Stomach (tissue), 19 donors: ENCODE measurements at places on chromosomes 4 and X. TPM values are rescaled to one million over a fixed set of nuclear protein-coding genes. Genes with fewer than 3 reads are reported as not detected.

Gene MAGEA2
- total RNA-seq = not detected

DNA sequence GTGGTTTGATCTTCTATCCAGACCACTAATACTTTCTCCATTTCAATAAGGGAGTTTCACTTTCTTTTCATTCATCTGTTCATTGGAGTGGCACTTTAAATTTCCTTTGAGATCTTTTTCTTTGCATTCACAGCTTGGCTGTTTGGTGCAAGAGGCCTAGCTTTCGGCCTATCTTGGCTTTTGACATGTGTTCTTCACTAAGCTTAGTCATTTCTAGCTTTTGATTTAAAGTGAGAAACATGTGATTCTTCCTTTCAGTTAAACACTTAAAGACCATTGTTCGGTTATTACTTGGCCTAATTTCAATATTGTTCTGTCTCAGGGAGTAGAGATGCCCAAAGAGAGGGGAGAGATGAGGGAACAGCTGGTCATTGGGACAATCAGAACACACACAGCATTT lies 24.3 kb downstream of the CXCL13 start:
- DNase-seq = no peak

DNA sequence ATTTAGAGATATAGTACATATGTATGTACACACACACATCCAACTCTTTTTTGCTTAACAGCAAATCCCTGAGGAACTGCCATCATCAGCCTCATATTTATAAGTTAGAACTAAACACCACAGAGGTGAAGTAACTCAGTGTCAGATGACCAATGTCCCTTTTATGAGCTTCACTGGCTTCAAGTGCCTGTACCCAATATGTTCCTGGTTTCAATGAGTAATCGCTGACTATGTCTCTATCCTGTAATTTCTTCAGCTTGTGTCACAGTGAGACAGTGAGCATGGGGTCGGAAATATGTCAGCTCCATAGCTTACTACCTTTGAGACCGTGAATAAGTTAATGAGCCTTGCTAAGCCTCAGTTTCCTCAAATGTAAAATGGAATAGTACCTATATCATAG lies 136.2 kb upstream of the RASGEF1B start:
- DNase-seq = no peak

- DNase-seq = no peak
Measured at GRCh38 chrX:16604337-16604736, 45.6 kb upstream of the S100G start.

- DNase-seq = no peak
Measured at GRCh38 chrX:134752981-134753717, 94.9 kb upstream of the PLAC1 start.

GRCh38 chr4:48255959-48256342 lies 13.7 kb downstream of the TEC start:
- DNase-seq = no peak

GRCh38 chrX:68725756-68726365 lies 78.4 kb downstream of the STARD8 start:
- DNase-seq = no peak

- no peak for DNase-seq
Measured at GRCh38 chr4:25174674-25175073, 14.4 kb upstream of the SEPSECS start.

GRCh38 chr4:77432717-77433417 lies 172.8 kb upstream of the CXCL13 start:
- DNase-seq = peak; percentile 22

- no peak for DNase-seq
Measured at GRCh38 chr4:4726051-4726450, 133.4 kb upstream of the MSX1 start.

- no peak for DNase-seq
Measured at GRCh38 chr4:102547973-102548372, 46.8 kb downstream of the NFKB1 start.

DNA sequence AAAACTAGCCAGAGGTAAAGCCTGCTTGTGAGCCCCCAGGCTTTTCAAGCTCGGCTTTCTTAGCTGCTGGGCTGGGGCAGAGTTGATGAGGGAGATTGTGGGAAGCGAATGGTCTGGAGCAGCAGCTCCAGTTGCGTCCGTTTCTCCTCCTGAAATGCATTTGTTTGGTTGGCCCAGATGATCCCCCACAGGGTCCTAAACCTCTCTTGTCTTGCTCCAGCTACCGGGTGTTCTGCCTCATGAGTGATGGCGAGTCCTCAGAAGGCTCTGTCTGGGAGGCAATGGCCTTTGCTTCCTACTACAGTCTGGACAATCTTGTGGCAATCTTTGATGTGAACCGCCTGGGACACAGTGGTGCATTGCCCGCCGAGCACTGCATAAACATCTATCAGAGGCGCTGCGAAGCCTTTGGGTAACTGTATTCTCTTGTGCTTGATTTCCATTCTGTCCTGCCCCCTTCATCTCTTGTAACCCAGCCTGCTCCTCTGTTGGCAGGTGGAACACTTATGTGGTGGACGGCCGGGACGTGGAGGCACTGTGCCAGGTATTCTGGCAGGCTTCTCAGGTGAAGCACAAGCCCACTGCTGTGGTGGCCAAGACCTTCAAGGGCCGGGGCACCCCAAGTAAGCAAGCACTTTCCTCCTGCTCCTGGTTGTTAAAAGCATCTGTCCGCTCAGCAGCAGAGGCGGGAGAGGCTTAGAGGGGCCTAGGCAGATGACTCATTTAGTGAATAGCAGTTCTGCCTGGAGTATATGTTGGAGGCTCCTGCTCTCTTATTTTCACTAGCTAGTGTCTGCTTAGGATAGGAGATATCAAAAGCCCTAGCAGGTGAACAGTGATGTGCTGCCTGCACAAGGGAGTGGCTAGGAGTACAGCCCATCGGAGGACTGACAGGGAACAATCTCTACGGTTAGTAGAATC lies 15.3 kb downstream of the TKTL1 start:
- no peak for DNase-seq

- no peak for DNase-seq
Measured at GRCh38 chrX:8190341-8190830, 19.3 kb upstream of the VCX2 start.

DNA sequence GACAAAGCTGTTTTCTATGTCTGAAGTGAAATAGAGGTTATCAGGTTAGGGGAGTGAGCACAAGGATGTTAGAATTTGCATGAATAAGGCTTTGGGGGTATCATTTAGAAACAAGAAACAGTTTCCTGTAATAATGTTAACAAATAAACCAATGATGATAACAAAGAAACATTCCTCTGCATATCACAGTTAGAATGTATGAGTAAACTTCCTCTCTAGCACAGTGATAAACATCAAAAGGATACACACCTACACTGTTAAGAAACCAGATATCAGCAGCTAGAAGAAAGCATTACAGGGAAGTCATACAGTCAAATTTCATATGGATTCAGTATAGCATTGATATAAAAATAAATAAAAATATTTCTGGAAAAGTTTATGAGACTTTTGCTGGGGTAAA lies 340.0 kb upstream of the MAGEB16 start:
- no peak for DNase-seq

DNA sequence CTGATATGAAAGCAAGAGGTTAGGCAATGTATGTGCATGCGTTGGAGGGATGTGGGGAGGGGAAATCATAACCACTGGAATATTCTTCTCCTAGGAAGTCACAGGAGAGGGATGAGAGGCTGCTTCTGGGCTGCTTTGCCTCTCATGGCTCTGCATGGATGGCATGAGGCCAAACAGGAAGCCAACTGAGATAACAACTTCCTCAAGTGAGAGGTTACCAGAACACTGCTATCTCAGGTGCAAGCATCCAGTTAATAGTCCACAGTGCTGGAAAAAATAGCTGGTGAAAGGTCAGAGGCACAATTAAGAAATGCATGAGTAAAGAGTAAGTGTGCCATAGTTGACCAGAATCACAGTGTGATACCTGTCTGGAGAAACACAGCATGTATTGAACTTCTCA lies 113.3 kb downstream of the ELOVL6 start:
- DNase-seq = peak; percentile 77

Gene APLN
- not detected for total RNA-seq

- DNase-seq = no peak
Measured at GRCh38 chrX:146055733-146056132, 238.1 kb downstream of the SLITRK2 start.

Gene ANK2
- 11.1 TPM for total RNA-seq

Gene RCHY1
- total RNA-seq = 14.2 TPM

DNA sequence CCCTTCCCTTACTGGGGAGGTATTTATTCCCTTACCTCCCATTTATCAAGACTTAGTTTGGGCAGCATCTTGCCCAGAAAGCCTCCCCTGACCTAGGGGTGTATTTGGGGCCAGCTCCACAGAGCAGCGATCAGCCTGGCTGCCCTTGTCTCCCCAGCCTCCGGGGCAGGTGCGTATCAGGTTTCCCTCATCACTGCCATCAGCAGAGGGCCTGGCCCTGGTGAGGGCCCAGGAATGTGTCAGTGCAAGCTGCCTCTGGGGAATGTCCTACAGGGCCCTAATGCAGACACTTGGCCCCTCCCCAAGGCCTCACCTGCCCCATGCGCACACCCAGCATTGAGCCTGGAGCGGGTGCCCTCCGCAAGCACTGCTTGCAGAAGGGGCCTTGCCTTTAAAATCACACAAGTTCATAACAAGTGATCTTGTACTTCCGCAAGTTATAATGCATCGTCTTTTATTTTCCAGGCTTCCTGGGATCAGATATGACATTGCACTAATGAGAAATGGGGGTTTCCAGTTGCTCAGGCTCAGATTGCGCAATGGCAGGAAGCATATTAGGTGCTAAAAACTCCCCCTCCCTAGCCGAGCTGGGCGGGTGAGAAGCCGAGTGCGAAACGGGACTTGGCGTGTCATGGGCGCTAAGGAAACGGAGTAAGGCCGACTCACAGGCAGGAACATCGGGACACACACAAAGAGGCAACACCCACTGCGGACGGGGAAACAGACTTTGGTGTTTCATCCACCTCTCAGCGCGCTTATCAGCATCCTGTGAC lies 25.4 kb upstream of the AFAP1 start:
- DNase-seq = no peak

DNA sequence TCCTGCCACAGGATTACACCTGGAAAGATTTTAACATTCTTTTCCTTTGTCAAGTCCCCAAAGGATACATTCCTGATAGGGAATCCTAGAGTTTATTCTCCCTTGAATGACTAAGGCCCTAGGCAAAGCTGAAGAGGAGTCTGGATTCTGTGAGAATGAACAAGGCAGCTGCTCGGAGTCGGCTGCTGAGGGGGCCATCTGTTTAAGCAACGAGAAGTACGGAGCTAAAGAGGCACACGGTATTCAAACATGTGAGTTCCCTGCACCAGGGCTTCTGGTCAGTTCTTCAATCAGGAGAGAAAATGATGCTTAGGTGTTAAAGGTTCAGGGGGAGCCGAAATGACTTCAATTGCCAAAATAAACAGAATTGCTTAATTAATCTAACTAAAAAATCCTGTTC lies 97.6 kb downstream of the MGST2 start:
- no peak for DNase-seq

DNA sequence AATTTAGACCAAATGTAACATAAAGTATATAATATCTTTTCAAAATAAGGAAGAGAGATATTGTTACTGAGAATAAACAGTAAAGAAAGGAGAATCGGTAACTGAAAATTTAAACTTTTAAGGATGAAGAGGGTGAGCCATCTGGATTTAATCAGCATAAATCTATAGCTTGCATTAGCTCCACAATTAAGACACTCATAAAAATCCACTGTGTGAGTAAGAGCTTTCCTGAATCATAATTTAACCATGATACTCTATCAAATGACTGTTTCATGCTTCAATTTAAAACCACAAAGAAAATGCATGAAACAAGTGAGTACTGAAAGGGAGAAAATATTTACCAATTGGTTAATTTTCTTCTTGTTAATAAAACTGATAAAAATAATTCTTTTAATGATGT lies 951.5 kb upstream of the SLIT2 start:
- DNase-seq = no peak

Gene CENPVL2
- total RNA-seq = not detected

DNA sequence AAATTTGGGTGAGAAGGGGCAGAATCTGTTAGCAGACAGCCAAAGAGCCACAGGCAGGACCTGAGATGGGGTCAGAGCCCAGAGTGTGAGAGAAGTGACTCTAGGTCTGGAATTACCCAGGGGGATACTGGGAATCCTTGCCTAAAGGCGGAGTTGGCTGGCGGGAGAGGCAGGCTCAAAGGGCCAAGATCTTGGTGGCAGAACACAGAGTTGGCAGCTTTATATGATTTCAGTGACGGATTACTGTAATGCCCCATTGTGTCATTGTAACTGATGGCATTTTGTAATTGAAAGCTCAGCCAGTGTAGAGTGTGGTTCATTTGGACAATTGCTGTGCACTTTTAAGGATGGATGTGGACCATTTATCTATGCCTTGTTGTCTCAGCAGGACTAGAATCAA lies 77.3 kb downstream of the SMIM20 start:
- DNase-seq = no peak

DNA sequence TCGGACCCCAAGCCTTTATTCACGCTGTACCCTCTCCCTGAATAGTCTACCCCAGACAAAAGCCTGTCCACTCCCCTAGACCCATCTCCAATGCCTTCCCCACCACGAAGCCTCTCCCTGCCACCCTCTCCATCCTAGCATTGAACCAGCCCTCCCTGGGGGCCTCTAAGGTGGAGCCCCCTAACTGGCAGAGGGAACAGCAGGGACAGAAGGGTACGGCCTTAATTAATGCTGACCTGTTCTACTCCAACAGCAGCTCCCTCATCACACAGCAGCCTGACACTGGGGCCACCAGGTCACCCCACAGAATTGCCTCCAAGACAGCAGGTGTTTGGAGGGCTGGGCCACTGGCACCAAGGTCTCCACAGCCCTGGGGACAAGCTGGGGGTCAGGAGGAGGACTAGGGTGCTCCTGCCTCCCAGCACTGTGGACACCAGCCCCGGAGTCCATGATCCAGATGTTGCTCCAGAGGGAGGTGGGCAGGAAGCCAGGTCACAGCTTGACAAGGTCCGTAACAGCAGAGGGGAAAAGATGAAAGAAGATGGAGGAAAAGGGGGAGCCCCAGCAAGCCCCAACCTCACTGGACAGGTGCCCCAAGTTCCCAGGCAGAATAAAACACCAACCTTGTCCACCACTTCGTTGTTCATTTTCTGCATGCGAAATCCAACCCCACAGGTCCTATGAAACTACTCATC lies 3.7 kb downstream of the CRMP1 start:
- DNase-seq = no peak

DNA sequence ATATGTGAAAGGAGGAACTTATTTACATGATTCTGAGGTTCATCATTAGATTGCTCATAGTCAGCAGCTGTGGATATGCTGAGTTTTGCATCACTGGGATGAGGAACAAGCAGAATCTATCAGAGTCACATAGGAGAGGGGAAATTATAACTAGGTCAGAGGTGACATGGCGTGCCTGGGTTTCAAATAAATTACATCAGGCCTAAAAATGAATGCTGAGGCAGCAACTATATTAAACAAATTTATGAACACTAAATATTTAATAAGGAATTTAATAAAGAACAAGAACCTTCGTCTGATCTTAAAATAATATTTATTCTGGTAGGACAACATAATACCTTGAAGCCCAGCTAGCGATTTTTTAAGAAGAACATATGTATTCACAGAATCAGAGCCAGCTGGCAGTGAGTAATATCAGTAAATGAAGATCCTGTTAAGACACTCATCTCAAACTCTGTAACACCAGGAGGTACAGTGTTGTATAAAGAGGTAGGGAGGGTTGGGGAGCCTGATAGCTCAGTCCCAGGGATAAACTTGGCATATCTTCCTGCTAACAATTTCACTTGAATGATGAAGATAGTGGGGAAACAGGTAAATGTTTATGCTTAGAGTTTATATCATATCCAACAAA lies 60.9 kb upstream of the HS3ST1 start:
- no peak for DNase-seq

GRCh38 chr4:144582105-144582850 lies 63.7 kb upstream of the HHIP start:
- DNase-seq = no peak
